ENCODE measurements at places on chromosomes 13 and 19.

- peak; percentile 26 for DNase-seq
- no peaks in the 10 kb centered on the region for H3K36me3 ChIP-seq
- no peak overlapping the region for H3K4me3 ChIP-seq
- H3K27me3 ChIP-seq = no peaks in the 10 kb centered on the region
- no peak overlapping the region for H3K27ac ChIP-seq
- peaks cover 8% of the 10 kb centered on the region for H3K4me1 ChIP-seq
Measured at GRCh38 chr19:57317503-57317902, 2.8 kb upstream of the ZNF543 start.

GRCh38 chr19:2648528-2648937 is 54.0 kb downstream of the GNG7 start:
- no peaks in the 10 kb centered on the region for H3K4me1 ChIP-seq
- no peak overlapping the region for H3K27ac ChIP-seq
- H3K36me3 ChIP-seq = no peaks in the 10 kb centered on the region

DNA sequence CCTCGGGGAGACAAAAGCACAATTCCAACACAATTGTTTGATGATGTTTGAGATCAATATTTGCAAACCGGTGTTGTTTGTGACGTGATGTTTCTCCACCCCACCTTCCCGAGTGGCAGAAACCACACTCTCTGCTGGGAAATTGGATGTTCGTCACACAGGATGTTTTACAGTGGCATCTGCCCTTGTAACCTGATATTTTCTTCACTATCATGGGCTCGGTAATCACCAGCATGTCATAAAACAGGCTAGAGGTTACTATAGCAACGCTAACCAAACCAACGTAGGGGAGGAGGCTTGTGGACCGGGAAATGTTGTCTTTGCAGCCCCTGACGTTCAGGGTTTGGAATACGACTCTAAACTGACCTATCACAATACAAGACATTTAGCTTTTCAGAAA is 454.5 kb downstream of the IRS2 start:
- no peak overlapping the region for H3K4me3 ChIP-seq
- no peak overlapping the region for H3K27ac ChIP-seq
- DNase-seq = peak; percentile 61
- H3K27me3 ChIP-seq = no peaks in the 10 kb centered on the region
- no peaks in the 10 kb centered on the region for H3K36me3 ChIP-seq
- H3K4me1 ChIP-seq = peaks cover 2% of the 10 kb centered on the region

DNA sequence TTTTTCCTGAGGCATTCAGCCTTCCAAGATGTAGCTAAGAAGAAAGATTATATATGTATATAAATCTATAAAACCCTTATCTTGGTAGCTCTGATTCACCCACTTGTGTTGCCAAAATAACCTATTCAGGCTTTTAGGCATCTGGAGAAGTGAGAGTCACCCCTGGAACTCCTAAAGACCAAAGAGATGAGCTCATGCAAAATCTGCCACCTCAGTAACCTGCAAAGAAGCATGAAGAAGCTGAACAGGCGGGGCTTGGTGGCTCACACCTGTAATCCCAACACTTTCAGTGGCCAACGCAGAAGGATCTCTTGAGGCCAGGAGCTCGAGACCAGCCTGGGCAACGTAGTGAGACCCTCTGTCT is 393.7 kb downstream of the FOXO1 start:
- no peak overlapping the region for H3K4me3 ChIP-seq
- H3K27ac ChIP-seq = no peak overlapping the region
- H3K27me3 ChIP-seq = no peaks in the 10 kb centered on the region
- no peak for DNase-seq

DNA sequence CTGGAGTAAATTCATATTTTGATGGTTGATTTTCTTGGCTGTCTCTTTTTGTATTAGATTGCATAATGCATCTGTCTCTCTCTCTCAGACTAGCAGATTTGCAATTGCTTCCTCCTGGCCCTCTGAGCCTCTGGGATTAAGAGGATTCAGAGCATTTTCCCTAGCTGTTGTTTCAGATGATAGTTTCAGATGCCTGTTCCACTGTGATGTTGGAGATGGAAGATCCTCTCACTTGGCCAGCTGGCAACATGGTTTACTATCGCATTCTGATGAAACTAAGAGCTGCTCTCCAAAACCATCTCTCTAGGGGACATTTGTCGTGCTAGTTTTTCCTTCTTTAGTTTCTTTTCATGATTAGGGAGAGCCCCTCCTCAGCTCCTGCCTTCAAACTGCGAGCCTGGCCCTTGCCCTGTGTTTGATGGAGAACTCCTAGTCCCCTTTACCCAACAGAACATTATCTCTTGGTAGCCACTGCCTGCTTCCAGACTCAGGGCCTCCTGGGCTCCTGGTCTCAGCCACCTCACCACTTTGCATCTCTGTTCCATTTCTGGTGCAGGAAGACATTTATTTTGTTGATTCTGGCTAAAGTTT is 244.6 kb downstream of the B3GLCT start:
- H3K36me3 ChIP-seq = no peaks in the 10 kb centered on the region
- H3K4me1 ChIP-seq = no peaks in the 10 kb centered on the region
- DNase-seq = no peak
- H3K4me3 ChIP-seq = no peak overlapping the region
- H3K27ac ChIP-seq = no peak overlapping the region

DNA sequence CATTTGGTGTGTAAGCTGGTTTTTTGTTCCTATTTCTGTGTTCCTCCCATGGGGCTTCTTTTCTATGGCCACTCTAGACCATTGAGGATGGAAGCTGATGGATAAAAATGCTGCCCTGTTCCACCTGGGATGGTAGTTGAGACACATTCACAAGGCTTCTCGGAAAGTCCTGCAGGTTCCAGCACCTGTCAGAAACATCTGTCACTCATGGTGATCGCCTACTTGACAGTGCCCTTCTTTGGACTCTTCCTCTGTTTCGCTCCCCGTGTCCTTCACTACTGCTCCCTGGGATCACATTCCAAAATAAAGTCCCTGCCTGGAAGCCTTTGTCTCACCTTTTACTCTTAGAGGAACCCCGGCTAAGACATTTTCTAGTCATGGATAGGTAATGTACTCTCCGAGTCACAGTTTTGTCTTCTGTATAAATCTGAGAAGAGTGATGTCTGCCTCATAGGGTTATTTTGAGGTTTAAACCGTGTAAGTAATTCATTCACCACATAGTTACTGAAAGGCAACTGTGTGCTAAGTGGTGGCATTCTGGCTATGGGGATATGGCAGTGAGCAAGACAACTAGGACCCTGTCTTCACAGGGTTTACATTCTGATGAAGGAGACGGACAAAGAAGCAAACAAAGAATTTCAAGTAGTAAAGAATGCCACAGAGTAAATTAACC is 21.0 kb downstream of the UBAC2 start:
- no peak for DNase-seq
- H3K4me1 ChIP-seq = no peaks in the 10 kb centered on the region
- peaks cover 3% of the 10 kb centered on the region for H3K36me3 ChIP-seq

DNA sequence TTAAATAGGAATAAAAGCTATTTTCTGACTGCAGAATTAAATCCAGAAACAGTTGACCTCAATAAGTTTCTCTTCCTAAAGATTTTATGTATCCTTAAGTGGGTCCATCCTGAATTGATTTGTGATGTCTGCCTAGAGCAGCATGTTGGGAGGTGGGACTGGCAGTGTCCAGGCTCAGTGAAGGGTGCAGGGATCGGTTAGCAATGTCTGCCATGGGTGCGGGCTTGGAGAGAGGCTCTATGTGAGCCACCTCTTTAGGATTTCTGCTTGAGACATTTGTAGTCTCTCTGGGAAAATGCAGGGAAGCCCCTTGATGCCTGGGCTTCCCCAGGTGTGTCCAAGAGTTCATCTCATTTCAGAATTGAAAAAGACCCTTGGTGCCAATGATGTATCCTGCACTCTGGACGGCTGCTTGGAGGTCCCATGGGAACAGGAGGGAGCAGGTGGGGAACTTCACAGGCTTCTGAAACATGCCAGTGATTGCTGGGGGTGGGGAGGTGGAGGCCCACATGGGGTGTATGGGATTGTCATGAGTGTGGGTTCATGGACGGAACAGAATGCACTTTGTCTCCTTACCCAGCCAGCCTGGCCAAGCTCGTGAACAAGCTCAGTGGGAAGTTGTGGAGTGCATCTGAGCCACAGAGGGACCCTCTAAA is 6.2 kb upstream of the COLGALT1 start:
- no peaks in the 10 kb centered on the region for H3K4me1 ChIP-seq
- H3K36me3 ChIP-seq = no peaks in the 10 kb centered on the region
- H3K27ac ChIP-seq = no peak overlapping the region
- H3K27me3 ChIP-seq = no peaks in the 10 kb centered on the region

DNA sequence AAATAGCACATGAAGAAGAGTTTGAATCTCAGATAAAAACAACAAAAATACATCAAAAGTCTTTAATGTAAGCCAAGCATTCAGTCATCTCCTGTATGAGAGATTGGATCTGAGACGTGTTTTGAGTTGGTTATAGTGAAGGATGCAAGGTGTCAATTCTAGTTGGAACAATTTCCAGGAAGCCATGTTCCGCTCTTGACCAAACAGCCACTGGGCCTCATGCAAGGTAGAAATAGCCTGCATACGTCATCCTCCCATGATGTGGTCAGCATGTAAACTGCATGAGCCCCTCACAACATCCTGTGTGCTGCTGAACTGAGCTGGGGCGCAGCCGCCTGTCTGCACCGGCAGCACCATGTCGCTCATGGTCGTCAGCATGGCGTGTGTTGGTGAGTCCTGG is at the start of gene KIR3DL3:
TSS of gene KIR3DL3 (plus strand) at position 301 of the 400 bp plus-strand sequence. CDS start at position 356, 55 bp downstream.
- H3K36me3 ChIP-seq = no peaks in the 10 kb centered on the region
- no peaks in the 10 kb centered on the region for H3K4me1 ChIP-seq
- H3K4me3 ChIP-seq = peak within 1 kb of the TSS; percentile 30
- no peaks in the 10 kb centered on the region for H3K27me3 ChIP-seq

- no peaks in the 10 kb centered on the region for H3K36me3 ChIP-seq
- no peak overlapping the region for H3K27ac ChIP-seq
- H3K4me3 ChIP-seq = no peak overlapping the region
- no peaks in the 10 kb centered on the region for H3K4me1 ChIP-seq
- no peak for DNase-seq
Measured at GRCh38 chr13:79297128-79297527, 108.9 kb downstream of the RBM26 start.

- no peak overlapping the region for H3K4me3 ChIP-seq
- H3K27me3 ChIP-seq = no peaks in the 10 kb centered on the region
- no peak for DNase-seq
- no peaks in the 10 kb centered on the region for H3K4me1 ChIP-seq
Measured at GRCh38 chr13:36061054-36061453, 70.1 kb downstream of the DCLK1 start.

DNA sequence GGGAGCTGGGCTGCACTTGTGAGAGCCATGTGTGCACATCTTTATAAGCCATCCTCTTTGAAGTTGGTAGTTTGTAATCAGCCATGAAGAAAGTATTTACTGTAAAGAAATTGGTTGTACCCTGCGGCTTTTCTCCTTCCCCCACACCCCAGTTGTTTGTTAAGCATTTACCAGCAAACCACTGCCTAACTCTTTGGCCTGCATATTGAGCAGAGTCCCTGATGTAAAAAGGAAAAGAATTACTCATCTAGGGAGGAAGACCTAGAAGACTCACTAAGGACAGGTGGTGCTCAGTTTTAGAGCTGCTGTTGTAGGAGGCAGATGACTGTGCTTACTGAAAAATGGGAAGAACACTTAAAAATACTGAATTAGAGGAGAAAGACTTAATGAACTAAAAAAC is 245.3 kb downstream of the PCCA start:
- no peak for DNase-seq
- H3K36me3 ChIP-seq = no peaks in the 10 kb centered on the region
- no peak overlapping the region for H3K27ac ChIP-seq
- H3K4me1 ChIP-seq = no peaks in the 10 kb centered on the region
- H3K27me3 ChIP-seq = no peaks in the 10 kb centered on the region

- H3K27me3 ChIP-seq = no peaks in the 10 kb centered on the region
- no peak overlapping the region for H3K27ac ChIP-seq
- no peaks in the 10 kb centered on the region for H3K4me1 ChIP-seq
- no peak overlapping the region for H3K4me3 ChIP-seq
- DNase-seq = no peak
Measured at GRCh38 chr13:77530875-77531274, 4.6 kb upstream of the SCEL start.

GRCh38 chr19:5205381-5205780 is 135.2 kb downstream of the PTPRS start:
- DNase-seq = no peak
- no peak overlapping the region for H3K4me3 ChIP-seq
- H3K27me3 ChIP-seq = no peaks in the 10 kb centered on the region
- peaks cover 7% of the 10 kb centered on the region for H3K36me3 ChIP-seq
- no peak overlapping the region for H3K27ac ChIP-seq

- H3K27ac ChIP-seq = no peak overlapping the region
- H3K27me3 ChIP-seq = no peaks in the 10 kb centered on the region
- DNase-seq = no peak
- H3K4me3 ChIP-seq = no peak overlapping the region
- H3K36me3 ChIP-seq = peaks cover 8% of the 10 kb centered on the region
Measured at GRCh38 chr19:18875726-18876125, 20.2 kb downstream of the CERS1 start.

- no peak overlapping the region for H3K4me3 ChIP-seq
- no peaks in the 10 kb centered on the region for H3K36me3 ChIP-seq
- no peak overlapping the region for H3K27ac ChIP-seq
- no peak for DNase-seq
- H3K4me1 ChIP-seq = no peaks in the 10 kb centered on the region
- H3K27me3 ChIP-seq = no peaks in the 10 kb centered on the region
Measured at GRCh38 chr13:102386461-102386860, 15.4 kb downstream of the FGF14 start.

DNA sequence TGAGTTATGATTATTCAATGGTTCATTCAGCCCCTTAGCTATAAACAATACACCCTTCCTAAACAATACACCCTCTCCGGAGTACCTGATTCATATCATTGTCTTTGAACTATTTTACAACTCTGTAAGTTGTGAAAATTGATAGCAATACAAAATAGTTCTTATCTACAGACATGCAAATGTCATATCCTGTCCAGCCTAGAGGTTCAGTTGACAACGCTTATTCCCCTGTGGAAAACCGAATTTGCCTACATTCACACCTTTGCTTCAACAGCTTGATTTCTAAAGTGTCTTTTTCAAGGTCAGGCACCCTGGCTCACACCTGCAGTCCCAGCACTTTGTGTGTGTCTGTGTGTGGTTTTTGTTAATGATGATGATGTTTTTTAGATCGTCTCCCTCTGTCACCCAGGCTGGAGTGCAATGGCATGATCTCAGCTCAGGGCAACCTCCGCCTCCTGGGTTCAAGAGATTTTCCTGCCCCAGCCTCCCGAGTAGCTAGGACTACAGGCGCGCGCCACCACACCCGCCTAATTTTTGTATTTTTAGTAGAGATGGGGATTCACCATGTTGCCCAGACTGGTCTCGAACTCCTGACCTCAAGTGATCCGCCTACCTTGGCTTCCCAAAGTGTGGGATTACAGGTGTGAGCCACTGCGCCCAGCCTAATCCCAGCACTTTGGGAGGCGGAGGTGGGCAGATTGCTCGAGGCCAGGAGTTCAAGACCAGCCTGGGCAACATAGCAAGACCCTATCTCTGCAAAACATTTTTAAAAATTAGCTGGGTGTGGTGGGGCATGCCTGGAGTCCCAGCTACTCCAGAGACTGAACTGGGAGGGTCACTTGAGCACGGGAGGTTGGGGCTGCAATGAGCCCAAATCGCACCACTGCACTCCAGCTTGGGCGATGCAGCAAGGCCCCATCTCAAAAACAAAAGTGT is 9.6 kb downstream of the C19orf53 start:
- H3K27me3 ChIP-seq = no peaks in the 10 kb centered on the region
- no peak overlapping the region for H3K27ac ChIP-seq
- H3K4me1 ChIP-seq = peaks cover 10% of the 10 kb centered on the region
- DNase-seq = no peak
- peaks cover 6% of the 10 kb centered on the region for H3K36me3 ChIP-seq
- no peak overlapping the region for H3K4me3 ChIP-seq

Measured in trophoblast cell (in vitro differentiated cells and primary cell).